Muscle of arm (tissue), 14 donors: ENCODE measurements at places on chromosomes 2 and 18.

GRCh38 chr2:237509151-237509550 is 22.1 kb downstream of the MLPH start:
- no peak for DNase-seq

- DNase-seq, result no peak
These were observed 44.4 kb upstream of the OTOF start for GRCh38 chr2:26522325-26522724.

DNA sequence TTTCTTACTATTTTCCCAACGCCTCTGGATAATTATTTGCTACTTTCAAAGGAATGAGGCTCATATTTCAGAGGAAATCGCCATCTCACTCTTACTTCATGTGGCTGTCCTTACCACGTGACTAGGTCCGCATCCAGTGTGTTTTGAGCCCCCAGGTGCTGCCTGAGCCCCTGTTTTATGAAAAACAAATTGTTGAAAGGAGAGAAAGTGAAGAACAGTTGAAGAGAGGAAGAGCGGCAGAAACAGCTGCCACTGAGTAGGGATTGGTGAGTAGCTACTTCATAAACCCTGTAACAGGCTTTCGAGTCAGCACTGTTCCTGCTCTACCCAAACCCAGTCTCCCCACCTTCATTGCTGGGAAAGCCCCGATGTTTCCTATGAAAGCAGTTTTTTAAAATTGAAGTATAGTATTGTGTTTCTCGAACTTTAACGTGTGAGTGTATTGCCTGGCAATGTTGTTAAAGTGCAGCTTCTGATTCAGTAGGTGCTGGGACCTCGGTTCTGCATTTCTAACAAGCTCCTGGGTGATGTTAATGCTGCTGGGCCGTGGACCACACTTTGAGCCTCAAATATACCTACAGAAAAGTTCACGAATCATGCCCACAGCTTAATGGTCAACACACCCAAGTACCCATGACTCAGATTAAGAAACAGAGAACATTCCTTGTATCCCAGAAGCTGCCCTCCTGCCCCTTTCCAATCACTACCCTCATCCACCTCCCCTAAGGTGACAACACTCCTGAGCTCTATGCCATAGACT is 39.7 kb downstream of the TMEM177 start:
- DNase-seq, result no peak

DNA sequence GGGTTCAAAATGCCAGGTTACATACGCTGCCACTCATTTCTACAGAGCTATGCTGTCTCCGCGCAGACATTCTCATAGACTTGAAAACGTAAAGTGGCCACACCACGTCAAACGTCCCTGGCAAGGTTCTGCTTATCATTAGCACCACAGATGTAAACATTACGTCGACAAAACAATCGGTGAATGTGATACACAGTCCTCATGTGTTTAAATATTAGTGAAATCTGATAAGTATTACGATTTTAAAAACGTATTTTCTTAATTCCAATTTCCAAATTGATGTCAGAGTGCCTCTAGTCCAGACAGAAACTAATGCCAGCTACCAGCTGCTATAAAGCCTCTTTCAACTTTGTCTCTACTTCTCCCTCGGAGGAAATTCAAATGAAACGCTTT is 1.2 kb downstream of the STK17B start:
- peak; percentile 54 for DNase-seq

- DNase-seq, result peak; percentile 87
These were observed 211.8 kb downstream of the SLC8A1 start for GRCh38 chr2:40240070-40240469.

DNA sequence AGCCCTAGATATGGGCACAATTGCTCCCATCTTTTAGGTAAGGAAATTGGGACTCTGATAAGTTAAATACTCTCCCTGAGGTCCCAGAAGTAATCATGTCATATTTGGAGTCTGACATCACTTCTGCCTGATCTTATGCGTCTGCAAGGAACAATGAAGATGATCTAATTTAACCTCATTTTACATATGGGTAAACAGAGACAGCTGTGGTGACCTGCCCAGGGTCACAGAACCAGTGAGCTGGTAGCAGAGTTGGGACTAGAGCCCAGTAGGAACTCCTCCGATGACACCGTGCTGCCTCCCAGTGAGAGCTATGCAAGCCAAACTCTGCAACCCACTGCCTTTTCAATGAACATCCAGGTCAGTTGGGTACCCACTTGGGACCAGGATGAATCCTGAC is 17.8 kb downstream of the CTAGE1 start:
- no peak for DNase-seq

- DNase-seq, result no peak
These were observed 281.3 kb downstream of the ZNF804A start for GRCh38 chr2:184879671-184880070.

GRCh38 chr2:164739966-164740365 is 101.7 kb downstream of the COBLL1 start:
- no peak for DNase-seq

- peak; percentile 13 for DNase-seq
These were observed 1.4 kb downstream of the PPM1G start for GRCh38 chr2:27407798-27408491.

DNA sequence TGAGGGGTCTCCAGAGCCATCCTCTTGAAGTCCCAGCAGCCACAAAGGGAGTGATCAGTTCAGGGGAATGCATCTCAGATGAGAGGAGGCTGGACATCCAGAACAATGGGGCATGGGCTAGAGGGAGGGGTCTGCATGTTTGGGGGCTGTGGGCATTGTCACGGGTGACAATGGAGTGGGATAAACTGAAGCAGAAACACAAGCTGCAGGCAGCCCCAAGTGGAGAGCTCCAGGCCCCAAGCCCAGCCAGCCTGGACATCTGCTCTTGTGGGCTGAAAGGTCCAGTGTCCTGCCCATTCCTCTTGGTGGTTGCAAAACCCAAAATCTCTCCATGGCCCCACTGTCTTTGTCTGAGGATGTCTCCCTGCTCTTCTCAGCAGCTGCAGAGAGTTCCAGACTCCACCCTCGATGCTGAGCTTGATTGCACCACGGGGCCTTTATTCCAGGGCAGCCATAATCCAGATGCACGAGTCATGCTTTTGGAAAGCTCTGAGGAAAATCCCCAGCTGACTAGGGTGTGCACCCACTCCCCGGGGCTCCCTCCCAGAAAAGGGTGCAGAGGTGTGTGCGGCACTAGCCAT is 149.4 kb downstream of the TNS1 start:
- no peak for DNase-seq

DNA sequence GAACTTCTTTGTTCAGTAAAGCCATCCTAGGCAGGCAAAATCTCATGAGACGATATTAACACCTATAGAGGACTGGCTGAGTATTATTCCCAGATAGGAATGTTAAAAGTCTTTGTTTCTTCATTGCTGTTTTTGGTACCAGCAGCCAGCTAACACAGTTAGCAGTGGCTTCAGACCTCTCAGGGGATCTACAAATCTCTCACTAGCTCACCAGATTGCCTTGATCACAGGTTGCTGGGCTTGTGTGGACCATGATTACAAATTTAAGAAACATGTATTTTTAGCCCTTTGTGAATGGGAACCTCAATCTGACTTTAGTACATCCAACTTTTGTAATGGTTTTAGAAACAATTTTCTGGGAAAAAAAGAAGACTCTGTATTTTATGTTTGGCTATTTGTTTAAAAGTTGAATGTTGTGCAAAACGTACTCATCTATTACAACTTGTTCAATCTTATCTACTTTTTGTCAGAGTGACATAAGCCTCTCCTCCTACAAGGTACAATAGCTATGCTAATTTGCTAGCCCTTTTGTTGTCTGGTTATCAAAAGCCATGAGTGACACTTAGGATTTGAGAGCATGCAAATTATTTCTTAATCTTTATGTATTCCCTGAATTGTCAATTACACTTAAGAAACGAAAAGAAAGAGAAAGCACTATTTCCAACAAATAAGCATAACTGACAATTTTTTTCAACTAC is 693.1 kb downstream of the ERBB4 start:
- no peak for DNase-seq

DNA sequence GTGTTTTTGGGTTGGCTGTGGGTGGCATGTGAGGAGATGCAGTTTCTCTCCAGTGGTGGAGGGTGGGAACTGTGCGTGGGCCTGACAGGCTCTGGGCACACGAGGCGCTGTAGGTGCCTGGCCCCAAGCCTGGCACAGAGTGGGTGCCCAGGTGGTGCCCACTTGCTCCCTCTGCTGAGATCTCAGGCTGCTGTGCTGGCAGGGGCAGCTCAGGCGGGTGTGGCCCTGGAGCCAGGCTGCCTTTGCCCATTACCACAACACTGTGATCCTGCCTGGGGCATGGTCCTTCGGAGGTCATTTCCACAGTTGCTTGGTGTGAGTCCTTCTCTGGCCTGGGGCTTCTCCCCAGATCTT is 20.4 kb downstream of the TSHZ1 start:
- DNase-seq, result no peak

GRCh38 chr2:113406114-113406513 is 31.4 kb upstream of the ZNG1B start:
- no peak for DNase-seq

- no peak for DNase-seq
These were observed 81.7 kb downstream of the FEZ2 start for GRCh38 chr2:36516136-36516870.

GRCh38 chr2:73072129-73072395 is 550 bp upstream of the SFXN5 start:
- DNase-seq, result no peak

GRCh38 chr18:493986-494983 is 6.2 kb downstream of the COLEC12 start:
- DNase-seq, result no peak

GRCh38 chr2:66561645-66562303 is 126.8 kb downstream of the MEIS1 start:
- no peak for DNase-seq

GRCh38 chr2:205367331-205367935 is 314.9 kb upstream of the NRP2 start:
- DNase-seq, result no peak

GRCh38 chr2:29567906-29568520 is 353.4 kb downstream of the ALK start:
- no peak for DNase-seq

GRCh38 chr18:64082054-64082453 is 66.8 kb downstream of the LINC00305 start:
- no peak for DNase-seq

GRCh38 chr2:222311319-222311977 is 12.7 kb upstream of the PAX3 start:
- DNase-seq, result no peak

- peak; percentile 69 for DNase-seq
These were observed 48.5 kb downstream of the SMAD7 start for GRCh38 chr18:48902023-48902855.

DNA sequence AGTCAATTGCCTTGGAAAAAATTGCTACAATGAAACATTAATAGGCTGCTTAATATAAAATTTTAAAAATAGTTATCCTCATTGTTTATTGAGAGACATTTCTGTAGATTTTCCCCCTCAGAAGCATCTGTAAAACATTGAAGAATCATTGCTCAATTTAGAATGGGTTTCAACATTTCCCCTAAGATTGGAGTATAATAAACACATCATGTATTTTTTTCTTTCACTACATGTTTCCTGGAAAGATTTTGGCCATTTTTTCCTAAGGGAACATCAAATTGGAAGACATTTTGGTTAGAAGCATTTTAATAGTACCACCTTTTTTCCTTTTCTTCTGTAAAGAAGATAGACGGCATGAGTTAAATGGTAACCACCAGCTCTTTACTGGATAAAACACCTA is 443.2 kb upstream of the SPHKAP start:
- peak; percentile 23 for DNase-seq

DNA sequence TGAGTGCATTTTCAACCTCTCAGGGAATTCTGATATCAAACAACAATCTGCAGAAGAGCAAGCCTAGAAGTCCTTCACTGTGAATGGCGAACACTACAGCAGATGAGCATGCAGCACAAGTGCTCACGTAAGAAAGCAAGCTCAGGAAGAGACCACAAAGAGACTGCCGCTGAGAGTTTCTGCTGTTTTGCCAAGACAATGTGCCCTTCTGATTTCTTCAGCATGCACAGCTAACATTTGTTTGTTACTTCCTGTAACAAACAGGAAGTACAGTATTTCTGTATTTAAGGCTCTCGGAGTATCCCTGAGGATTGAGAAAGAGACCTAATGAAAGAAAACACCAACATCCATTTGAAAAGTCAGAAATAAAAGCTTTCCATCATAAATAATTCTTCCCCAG is 45.9 kb downstream of the MBOAT2 start:
- no peak for DNase-seq

DNA sequence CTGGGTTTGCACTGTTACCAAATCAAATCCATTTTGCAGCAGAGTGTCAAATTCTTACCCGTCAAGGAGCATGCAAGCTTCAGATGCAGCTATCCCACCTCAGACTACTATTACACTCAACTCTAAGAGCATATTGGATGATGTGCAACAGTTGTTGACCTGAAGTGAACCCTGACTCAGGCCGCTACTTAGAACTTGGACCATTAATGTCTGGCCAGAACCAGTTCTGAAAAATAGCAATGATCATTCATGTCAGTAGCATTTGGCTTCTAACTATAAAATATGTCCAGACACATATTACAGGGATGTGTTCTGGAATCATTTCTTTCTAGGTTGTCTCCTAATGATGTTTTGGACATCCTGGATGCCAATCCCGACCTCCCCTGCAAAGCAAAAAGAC is 135.5 kb upstream of the PKDCC start:
- no peak for DNase-seq

DNA sequence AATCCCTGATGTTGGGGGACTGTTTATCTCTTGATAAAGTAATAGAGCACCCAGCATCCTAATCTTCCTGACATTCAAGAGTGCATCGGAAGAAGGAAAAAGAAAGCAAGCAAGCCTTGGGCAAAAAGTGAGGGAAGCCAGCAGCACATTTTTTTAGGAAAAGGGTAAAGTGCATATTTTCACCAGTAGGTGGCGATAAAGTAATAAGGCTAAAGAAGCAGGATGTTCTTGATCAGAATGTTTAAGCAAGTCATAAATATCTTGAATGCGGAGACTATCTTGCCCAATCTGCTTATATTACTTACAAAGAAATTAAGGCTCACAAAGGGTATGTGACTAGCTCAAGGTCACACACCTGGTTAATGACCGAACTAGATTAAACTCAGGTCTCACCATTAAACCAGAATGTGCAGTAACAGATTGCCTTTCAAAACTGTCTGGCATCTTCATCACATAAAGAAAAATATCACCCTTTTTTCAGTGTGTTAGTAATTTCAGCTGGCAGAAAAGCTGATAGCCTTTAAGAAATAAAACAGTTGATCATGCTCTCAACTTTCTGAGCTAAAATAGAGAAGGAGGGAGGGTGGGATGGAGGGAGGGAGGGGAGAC is 83.8 kb downstream of the VIT start:
- DNase-seq, result peak; percentile 71
